ENCODE measurements at places on chromosomes 16 and 17. TPM values are rescaled to one million over a fixed set of nuclear protein-coding genes. Genes with fewer than 3 reads are reported as not detected.

- DNase-seq = no peak
Measured at GRCh38 chr16:66367968-66368891, 1.7 kb downstream of the CDH5 start.

- no peak for DNase-seq
Measured at GRCh38 chr17:17042851-17043460, 699 bp downstream of the MPRIP start.

- no peak for DNase-seq
Measured at GRCh38 chr17:76442341-76443338, 10.3 kb downstream of the UBE2O start.

The SLC9A5 gene
- 0.86 TPM for total RNA-seq

The TBC1D3L gene
- total RNA-seq = 30.4 TPM

The DNAH17 gene
- not detected for total RNA-seq

Data from ureter (tissue), 1 donor.